ENCODE measurements at places on chromosomes 6 and 20.

- no peak for DNase-seq
Measured at GRCh38 chr6:79928478-79928998, 18.8 kb downstream of the ELOVL4 start.

DNA sequence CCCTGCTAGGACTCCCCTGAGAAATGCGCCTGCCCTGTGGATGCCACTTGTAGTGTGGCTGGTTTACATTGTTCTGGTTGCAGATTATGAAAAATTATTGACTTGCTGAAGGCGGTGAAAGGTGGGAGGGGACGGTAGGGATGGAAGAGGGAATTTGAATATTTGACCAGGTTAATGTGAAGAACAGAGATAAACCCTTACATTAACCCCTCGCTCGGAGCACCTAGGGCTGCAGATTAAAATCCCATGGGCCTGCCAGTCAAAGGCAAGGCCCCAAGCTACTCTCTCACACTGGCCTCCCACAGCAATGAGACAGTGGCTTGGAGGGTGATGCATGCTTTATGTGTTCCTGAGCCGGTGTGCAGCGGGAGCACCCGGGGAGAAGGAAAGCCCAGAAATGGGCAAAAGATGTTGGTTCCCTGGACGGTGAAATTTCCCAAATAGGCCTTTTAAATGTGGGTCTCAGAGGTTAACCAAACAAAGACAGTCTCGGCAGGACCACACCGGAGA lies 2.5 kb downstream of the FOXF2 start:
- DNase-seq, result no peak

DNA sequence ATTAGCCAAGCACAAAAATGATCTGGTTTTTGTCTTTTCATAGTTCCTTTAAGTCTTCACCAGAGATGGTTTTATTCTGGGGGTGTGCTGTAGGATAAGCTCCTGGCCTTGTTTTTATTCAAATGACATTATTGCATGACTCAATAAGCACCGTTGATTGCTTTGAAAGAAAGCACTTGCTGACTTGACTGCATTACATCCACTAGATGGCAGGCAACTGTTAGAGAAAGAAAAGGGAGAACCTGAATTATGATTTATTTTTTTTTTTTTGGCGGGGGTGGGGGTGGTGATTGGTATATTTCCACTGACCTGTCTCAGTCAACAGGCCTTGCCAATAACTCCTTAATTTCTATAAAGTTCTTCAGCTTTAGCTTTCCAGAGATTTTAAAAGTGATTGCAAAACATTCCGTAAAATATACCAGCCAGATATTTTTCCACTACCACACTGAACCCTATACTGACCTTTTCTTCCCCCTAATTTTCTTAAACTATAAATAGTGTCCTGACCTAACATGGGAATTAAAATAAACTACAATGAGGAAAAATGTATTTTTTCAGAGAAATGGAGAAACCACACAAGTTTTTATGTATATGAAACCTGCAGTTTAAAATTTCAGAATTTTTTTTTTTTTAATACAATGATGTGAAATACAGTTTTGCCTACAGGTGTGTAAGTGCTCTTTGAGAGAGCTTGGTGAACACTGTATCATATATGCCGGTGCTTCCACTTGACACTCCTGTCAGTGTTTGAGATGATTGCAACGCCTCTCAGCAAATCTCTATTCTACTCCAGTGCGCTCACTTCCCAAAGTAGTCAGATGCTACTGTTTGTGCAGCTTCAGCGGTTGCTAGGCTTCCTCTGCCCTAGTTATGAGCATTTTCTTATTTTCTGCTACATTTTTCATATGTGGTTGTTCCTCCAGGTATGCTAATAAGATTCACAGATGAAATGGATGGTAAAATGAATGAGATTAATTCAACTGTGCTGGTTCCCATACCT lies 274.3 kb downstream of the CD109 start:
- DNase-seq, result no peak

GRCh38 chr6:161191671-161192070 lies 82.2 kb downstream of the AGPAT4 start:
- DNase-seq, result no peak

DNA sequence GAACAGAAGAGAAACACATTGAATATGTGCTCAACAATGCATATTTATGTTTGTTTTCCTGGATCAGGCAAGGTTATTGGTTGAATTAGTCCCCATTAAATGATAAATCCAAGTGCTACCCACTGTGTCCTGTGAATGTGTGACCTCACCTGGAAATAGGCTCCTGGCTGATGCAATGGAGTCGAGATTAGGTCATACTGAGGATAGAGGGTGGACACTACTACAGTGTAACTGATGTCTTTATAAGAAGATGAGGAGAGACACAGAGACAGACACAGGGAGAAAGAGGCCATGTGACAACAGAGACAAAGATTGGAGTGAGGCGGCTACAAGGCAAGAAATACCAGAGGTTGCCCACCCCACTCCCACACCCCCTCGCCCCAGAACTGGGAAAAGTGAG lies 559.3 kb downstream of the C6orf118 start:
- DNase-seq, result no peak

GRCh38 chr20:17967521-17968365 lies 851 bp downstream of the SNX5 start:
- no peak for DNase-seq

GRCh38 chr6:41934278-41935192 lies 7.1 kb downstream of the CCND3 start:
- DNase-seq, result no peak

GRCh38 chr20:51799401-51799860 lies 2.9 kb downstream of the SALL4 start:
- DNase-seq, result no peak

DNA sequence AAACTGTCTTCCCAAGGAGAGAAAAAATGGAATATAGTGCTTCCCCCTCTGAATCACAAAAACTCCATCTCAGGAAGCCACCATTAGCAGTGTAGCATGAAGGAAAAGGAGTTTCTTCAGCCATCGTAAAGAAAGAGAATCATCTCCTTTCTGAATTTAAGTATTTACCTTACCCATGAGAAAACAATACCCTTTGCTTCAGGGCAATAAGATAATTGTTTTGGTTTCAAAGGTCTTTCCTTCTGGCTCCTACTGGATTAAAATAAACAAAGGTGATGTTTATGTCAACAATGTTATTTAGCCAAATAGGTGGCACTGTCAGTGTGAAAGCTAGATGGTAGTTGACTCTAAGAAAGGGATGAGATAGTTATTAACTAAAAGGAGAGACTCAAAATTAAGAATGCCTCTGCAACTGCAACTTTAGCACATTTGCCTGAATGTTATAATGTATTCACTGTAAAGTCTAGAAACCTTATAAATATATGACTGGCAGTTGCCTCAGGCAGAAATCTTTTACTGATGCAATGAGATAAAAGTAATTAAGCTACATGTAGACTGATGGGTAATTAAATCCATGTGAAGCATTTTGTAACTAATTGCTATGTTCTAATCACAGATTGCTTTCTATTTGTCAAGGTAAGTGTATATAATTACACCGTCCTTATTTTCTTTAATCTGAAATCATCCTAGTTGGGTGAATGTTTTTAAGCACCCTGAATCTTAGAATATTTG lies 399.0 kb downstream of the CDKAL1 start:
- DNase-seq, result no peak

GRCh38 chr6:78076371-78076770 lies 423.5 kb downstream of the MEI4 start:
- no peak for DNase-seq

- no peak for DNase-seq
Measured at GRCh38 chr6:158153576-158153975, 14.5 kb downstream of the SERAC1 start.

GRCh38 chr6:28537509-28538140 lies 11.9 kb downstream of the GPX5 start:
- no peak for DNase-seq

DNA sequence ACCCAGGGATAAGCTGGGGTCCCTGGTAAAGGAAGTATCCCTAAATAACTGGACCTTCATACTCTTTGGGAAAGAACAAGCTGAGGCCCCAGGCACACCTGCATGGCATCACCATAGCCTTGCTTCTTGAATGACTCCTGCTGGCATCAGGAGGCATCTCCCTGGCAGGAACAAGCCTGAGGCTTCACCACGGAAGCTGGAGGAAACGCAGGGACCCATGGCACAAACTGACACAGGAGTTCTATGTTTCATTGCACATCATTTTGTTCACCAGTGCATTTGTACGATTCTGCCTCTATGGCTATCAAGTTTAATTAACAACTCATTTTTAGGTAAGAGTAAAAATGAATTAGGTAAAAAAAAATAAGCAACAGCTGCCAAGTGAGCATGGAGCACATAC lies 619 bp upstream of the PDE7B start:
- no peak for DNase-seq

DNA sequence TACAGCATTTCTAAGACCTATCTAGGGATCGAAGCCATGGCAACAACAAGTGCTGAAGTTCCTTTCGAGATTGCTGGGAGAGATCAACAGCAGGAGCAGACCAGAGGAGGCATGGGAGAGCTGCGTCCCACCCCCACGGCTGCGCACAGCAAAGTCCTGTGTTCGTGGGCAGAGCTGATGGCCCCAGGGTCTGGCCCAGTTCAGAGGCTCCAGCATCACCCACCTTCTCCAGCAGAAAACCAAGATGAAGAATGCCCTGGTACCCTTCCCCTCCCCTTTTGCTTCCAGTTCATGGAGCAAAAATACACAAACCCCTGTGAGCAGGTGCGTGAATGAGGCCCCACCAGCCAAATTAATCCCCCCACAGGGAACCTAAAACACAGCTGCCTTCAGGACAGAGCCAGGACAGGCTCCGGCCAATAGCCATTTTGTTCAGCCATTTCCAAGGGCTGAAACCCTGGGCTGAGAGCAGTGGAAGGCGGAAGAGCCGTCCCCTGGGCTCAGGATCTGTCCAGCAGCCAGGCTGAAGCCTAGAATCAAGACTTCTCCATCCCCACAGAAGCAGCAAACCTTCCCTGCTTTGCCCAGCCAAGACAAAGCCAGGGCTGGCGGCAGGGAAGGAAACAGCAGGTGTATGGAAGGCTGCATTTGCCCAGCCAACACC lies 102.8 kb downstream of the PREX1 start:
- no peak for DNase-seq

- DNase-seq, result no peak
Measured at GRCh38 chr6:123594776-123595175, 42.0 kb downstream of the TRDN start.

DNA sequence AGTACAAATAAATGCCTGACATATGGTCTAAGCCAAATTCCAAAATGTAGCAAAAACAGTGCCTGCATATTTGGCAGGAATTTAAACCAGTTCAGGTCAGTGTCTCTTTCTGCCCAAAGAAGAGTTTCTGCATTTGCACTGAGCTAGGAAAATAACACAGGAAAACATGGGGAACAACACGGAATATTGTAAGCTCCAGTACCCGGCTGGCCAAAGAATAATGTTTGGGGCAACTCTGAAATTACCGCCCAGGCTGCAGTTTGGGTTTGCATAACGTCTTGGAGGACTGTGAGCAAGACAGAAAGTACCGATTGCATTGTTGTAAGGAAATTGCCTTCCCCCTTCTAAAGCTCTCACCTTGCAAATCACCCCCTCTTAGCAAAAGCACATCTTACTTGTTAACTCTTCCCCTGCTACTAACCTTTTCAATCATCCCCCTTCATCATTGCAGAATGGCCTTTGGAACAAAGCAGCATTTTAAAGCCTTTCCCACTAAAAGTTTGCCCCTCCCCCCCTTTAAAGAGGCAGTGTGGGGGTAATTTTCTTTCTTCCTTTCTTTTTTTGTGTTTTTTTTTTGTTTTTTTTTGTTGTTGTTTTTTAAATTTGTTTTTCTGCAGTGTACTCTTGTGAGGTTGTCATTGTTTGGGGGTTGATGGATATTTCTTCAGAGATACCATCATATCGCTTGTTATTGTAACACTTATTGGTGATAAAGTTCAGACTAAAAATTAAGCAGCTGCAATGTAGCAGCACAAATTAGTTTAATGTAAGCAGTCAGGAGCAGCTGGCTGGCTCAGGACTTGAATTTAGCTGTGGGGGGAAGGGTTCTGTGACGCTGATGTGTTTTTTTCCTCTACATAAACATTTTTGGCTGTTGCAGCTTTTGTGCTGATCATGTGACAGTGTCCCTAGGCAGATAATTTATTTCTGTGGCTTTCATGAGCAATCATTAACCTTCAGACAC lies 100.0 kb upstream of the CITED2 start:
- no peak for DNase-seq

- DNase-seq, result no peak
Measured at GRCh38 chr6:30761791-30762429, 17.6 kb upstream of the IER3 start.

- no peak for DNase-seq
Measured at GRCh38 chr20:32240205-32240604, 32.5 kb downstream of the POFUT1 start.

DNA sequence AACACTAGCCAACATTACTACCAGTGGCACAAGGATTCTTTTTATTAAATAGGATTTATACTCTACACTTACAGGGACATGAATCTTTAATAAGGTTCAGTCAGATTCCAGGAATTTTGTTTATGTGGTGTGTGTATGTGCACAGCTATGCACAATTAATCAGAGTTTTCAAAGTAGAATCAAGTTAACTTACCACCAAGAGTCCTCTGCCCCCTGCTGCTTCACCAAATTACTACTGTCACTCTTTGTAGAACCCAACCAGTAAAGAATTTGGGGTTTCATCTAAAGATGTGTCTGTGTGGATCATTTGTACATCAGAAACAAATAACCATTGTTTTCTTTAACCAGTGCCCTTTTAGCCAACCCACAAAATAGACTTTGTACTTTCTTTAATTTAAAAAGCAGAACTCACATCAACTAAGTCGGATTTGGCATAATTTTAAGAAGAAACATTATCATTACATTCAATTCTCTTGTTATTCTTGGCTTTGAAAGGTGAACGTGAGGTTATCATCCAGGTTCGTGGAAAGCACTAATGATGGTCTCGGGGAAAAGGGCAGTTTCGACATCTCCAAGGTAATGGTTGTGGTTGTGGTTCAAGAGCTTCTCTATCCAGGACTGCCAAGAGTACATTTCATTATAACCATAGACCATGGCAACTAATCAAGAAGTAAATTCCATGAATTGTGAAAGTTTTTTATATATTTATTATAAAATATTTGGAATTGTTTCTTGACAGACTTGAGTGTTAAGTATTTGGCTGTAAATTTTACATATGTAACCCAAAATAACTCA lies 514.3 kb upstream of the ID4 start:
- DNase-seq, result no peak

DNA sequence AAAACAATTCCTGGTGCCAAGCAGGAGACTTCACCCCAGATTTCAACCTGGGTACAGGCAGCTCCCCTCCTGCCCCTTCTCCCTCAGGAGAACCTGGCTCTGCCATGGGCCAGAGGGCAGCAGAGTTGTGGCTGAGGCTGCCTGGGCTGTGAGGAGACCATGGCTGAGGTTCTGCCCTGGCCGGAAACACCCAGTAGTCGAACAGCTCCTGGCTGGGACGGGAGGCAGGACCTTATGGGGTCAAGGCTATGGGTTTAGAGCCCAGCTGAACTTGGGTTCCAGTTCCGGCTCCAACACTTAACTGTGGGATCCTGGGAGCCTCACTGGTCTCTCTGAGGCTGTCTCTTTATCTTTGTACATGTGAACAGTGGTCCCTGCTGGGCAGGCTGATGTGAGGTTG lies 8.5 kb downstream of the C6orf132 start:
- no peak for DNase-seq

GRCh38 chr6:125789167-125789566 lies 1.6 kb upstream of the NCOA7 start:
- DNase-seq, result no peak

- DNase-seq, result no peak
Measured at GRCh38 chr20:6837730-6838129, 70.2 kb downstream of the BMP2 start.

GRCh38 chr6:145841668-145842067 lies 27.1 kb upstream of the FBXO30 start:
- DNase-seq, result no peak

All from stimulated activated naive CD4-positive, alpha-beta T cell treated with Interleukin-2 at 50 U/mL for 16 hours (primary cell).